Activated CD4-positive, alpha-beta T cell treated with anti-CD3 and anti-CD28 coated beads, Interleukin-2, amount 10 ng/mL, durations not matched to agents 24 days and 14 days (primary cell): ENCODE measurements at places on chromosomes 5 and 9. TPM values are rescaled to one million over a fixed set of nuclear protein-coding genes. Genes with fewer than 3 reads are reported as not detected.

DNA sequence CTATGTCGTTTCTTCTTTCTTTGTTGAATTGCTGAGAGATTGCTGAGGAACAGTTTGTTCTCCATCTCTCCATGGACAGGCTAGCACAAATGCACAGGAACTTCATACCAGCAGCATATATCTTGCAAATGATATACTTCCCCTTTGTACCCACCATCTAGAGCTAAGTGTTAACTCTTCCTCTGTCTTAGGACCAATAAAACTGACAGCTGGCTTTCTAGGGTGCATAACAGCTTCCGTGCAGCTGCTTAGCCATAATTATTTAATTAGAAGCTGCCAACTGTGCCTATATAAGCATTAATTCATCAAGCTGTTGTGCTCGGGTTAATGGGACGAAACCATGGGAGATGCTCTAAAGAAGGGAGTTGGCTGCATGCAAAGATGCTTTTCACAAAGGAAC lies 38.7 kb downstream of the KCTD16 start:
- H3K27ac ChIP-seq: no peak overlapping the region
- DNase-seq: no peak
- no peaks in the 10 kb centered on the region for H3K36me3 ChIP-seq
- peaks cover 51% of the 10 kb centered on the region for H3K27me3 ChIP-seq
- H3K4me1 ChIP-seq: peaks cover 2% of the 10 kb centered on the region

- no peak overlapping the region for H3K4me3 ChIP-seq
- no peak for DNase-seq
- no peaks in the 10 kb centered on the region for H3K4me1 ChIP-seq
- no peak overlapping the region for H3K27ac ChIP-seq
- no peaks in the 10 kb centered on the region for H3K36me3 ChIP-seq
Observed at GRCh38 chr9:134174073-134174449, 9.7 kb upstream of the RNU6ATAC start.

DNA sequence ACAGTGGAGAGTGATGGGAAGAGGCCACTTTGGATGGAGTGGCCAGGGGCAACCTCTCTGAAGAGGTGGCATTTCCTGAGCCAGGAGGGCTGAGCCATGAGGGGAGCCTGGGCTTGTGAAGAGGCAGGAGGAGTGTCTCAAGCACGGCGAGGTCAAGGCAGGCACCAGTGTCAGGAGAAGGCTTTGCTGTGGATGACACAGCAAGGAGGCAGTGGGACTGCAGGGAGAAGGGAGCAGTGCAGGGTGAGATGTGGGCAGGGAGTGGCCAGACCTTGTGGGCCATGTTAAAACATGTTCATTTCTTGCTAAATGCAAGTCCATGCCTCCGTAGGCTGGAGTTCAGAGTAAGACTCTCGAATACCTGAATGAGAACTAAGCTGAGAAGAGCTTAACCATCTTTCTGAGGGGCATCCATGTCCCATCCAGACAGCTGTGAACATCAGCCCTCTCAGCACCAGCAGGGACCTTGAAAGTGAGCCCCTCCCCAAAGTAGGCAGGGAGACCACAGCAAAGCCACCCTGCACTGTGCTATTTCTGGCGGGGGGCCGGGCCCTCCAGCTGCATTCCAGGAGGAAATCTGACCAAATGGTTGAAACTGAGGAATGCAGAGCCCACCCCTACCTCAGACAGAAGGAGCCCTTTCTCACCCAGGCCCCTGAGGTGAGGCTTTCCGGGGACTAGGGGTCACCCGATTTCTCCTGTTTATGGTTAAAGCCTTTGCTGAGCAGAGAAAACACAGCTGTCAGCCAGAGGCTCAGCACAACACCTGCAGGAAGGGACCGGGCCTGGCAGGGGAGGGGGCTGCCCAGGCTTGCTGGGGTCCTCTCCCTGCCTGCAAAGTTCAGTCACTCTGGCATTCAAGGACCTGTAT lies 16.1 kb upstream of the ARSI start:
- H3K4me3 ChIP-seq: no peak overlapping the region
- DNase-seq: no peak
- peaks cover 9% of the 10 kb centered on the region for H3K27me3 ChIP-seq
- H3K4me1 ChIP-seq: no peaks in the 10 kb centered on the region
- no peaks in the 10 kb centered on the region for H3K36me3 ChIP-seq

DNA sequence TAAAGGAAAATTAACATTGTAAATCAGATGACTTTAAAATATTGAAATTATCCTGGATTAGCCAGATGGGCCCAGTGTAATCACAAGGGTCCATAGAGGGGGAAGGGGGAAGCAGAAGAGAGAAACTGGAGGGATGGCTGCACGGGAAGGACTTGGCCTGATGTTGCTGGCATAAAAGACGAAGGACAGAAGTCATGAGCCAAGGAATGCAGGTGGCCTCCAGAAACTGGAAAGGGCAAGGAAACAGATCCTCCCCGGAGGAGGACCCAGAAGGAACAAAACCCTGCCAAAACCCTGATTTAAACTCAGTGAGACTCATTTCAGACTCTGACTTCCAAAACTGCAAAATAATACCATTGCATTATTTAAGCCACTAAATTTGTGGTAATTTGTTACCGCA lies 100.2 kb downstream of the ADAMTS2 start:
- no peaks in the 10 kb centered on the region for H3K36me3 ChIP-seq
- H3K4me1 ChIP-seq: no peaks in the 10 kb centered on the region
- no peaks in the 10 kb centered on the region for H3K27me3 ChIP-seq
- H3K4me3 ChIP-seq: no peak overlapping the region
- DNase-seq: no peak

DNA sequence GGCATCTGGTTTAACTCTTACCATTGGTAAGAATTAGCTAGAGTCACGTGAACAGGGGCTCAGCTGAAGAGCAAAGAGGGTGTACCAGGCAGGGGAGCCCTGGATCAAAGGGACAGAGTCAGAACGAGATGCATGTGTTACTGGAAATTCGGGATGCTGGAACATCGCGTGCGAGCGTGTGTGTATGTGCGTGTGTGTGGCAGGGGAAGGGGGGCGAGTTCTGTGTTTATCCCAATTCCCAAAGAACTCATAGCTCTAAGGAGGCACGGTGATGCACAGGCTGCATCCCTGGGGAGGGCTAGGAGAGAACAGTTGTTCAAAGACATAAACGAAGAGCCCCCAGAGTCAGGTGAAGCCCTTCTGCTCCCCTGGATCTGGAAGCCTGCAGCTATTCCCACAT lies 353.3 kb downstream of the GADD45G start:
- no peaks in the 10 kb centered on the region for H3K36me3 ChIP-seq
- no peaks in the 10 kb centered on the region for H3K27me3 ChIP-seq
- H3K4me3 ChIP-seq: no peak overlapping the region
- DNase-seq: no peak
- no peak overlapping the region for H3K27ac ChIP-seq
- peaks cover 16% of the 10 kb centered on the region for H3K4me1 ChIP-seq

The PCDHGA2 gene
- total RNA-seq: 0.07 and 0.12 TPM in 2 replicates

The GALNT12 gene
- total RNA-seq: 2.8 and 3.6 TPM in 2 replicates
